Natural killer cell (primary cell): ENCODE measurements at places on chromosomes 1 and 21. TPM values are rescaled to one million over a fixed set of nuclear protein-coding genes. Genes with fewer than 3 reads are reported as not detected.

- H3K4me1 ChIP-seq: no peaks in the 10 kb centered on the region
- H3K36me3 ChIP-seq: no peaks in the 10 kb centered on the region
- no peak for DNase-seq
- no peak overlapping the region for H3K4me3 ChIP-seq
- H3K27ac ChIP-seq: no peak overlapping the region
Observed at GRCh38 chr1:55694310-55694801, 479.2 kb upstream of the USP24 start.

- no peak overlapping the region for H3K27ac ChIP-seq
- H3K4me1 ChIP-seq: peaks cover 11% of the 10 kb centered on the region
- H3K36me3 ChIP-seq: no peaks in the 10 kb centered on the region
- H3K4me3 ChIP-seq: no peak overlapping the region
- no peak for DNase-seq
Observed at GRCh38 chr1:84159533-84160240, 15.6 kb downstream of the PRKACB start.

GRCh38 chr1:13941315-13941714 lies 241.3 kb downstream of the PRDM2 start:
- H3K36me3 ChIP-seq: no peaks in the 10 kb centered on the region
- peaks cover 2% of the 10 kb centered on the region for H3K27me3 ChIP-seq
- H3K4me3 ChIP-seq: no peak overlapping the region

The KIF21B gene
- 126 TPM for total RNA-seq

The HFM1 gene
- not detected for total RNA-seq
